ENCODE measurements at places on chromosomes 7 and 10.

GRCh38 chr7:2862831-2863361, 18.8 kb upstream of the GNA12 start:
- DNase-seq, result no peak

DNA sequence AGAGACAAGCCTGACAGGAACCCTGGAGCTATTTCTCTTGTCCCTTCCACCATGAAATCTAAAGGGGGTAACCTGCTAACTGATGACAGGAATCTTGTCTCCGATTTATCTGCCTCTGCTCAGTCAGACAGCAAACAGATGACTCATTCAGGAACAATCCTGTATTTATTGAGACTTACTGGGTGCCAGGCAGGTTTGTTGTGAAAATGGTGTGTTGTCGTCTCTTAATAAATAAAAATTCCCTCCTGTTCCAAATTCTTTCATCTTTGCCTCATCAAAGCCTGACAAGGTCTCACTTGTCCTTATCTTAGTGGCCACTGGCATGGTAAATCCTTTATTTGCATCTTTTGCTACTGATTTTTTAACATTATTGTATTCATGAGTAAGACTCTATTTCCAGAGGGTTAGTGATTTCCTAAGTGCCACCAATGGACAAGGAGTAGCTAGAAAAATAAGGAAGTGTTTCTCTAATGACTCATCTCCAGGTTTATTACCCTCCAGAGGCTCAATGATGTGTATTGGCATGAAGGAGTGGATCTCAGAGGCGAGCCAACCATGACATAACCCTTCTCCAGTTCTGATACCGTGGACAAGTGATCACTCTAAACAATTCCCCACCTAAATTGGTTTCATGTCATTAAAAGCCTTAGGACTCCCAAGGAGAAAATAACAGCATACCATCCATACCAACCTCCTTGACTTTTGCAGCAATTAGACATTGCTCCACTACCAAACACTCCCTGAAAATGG, 724.0 kb downstream of the GRID1 start:
- DNase-seq, result no peak

GRCh38 chr7:29970158-29970557, 19.4 kb downstream of the SCRN1 start:
- no peak for DNase-seq

- no peak for DNase-seq
These were observed 161.5 kb downstream of the GPR158 start for GRCh38 chr10:25336330-25336729.

DNA sequence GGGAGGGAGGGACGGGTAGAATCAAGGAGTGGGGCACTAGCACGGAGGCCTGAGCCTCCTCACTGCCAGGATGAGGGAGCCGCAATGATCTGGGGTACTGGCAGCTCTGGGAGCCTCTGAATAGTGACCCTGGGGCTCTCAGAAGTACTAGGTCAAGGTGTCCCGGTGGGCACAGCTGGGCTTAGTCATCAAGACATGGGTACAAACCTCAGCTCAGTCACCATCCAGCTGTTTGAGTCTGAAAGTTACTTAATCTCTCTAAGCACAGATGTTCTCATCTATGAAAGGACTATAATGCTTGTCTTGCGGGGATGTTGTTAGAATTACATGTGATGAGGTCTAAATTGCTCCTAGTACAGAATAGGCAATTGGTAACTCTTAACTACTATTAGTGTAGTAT, 276.8 kb downstream of the KCNMA1 start:
- DNase-seq, result no peak

- no peak for DNase-seq
These were observed 1174.6 kb upstream of the LRRTM3 start for GRCh38 chr10:65751218-65751617.

GRCh38 chr10:71816421-71816851, 34.6 kb downstream of the PSAP start:
- no peak for DNase-seq

- DNase-seq, result no peak
These were observed 227.8 kb downstream of the TNS3 start for GRCh38 chr7:47354071-47354470.

DNA sequence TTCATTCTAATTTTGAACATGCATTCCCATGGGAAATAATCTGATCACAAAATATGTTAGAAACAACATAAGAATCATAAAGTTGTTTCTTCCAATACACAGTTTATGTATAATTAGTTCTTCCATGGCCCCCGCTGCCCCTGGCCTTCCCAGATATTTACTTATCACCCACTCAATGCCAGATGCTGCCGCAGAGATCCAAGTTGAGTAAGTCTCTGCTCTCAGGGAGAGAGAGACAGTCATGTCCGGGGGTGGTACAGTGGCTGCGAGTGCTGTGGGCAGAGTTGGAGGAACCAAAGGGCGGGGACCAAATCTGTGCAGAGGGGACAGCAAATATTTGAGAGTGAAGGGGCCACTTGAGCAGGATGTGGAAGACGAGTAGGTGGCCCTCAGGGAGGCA, 37.1 kb downstream of the COL26A1 start:
- DNase-seq, result no peak

DNA sequence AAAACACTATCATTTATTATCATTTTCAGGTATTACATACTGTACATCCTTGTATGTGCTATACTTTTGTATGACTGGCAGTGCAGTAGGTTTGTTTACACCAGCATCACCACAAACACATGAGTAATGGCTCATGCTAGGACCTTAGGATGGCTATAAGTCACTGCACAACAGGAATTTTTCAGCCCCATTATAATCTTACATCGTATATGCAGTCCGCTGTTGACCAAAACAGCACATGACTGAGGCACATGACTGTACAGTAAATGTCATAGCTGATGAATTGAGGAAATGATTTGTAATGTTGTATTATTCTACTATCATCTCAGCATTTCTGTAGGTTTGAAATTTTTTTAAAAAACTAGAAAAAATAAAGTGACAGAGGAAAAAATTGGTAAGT, 38.6 kb downstream of the BPGM start:
- no peak for DNase-seq

DNA sequence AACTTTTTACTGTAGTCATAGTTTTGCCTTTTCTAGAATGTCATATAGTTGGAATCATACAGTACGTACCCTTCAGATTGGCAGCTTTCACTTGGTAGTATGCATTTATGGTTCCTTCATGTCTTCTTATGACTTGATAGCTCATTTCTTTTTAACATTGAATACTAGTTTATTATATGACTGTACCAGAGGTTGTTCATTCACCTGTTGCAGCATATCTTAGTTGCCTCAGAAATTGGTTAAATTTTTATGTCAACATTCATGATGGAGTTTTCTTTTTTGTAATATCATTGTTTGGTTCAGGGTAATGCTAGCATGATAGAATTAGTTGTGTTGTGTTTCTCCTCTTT, 94.8 kb upstream of the CDK13 start:
- no peak for DNase-seq

DNA sequence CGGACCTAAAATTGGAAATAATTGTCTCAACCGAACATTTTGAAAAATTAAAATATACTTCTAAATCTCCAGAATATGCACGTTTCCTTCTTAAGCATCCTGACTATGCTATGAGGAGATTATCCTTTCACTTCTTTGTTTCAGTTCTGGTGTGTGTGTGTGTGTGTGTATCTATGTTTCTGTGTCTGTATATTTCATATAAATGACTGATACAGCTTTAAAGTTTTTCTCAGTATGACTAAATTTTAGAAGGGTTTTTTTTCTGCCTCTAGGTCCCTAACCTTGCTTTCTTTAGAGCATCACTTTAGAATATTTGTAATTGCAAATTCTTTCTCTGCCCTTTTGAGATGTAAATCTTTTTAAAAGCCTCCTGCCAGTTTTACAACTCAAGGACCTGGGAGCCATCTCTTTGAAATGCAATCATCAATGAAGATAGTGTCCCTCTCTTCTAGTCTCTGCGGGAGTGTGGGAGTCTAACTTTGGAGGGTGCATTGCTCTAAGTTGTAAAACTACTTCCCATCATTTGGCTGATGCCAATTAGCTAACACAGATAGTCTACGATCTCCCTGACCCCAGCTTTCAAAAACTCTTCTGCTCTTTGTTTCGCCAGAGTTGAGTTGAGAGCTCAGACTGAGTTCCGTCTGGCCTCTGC, 782.0 kb upstream of the ZWINT start:
- DNase-seq, result no peak
